Stimulated activated naive CD4-positive, alpha-beta T cell (primary cell): ENCODE measurements at places on chromosomes 2 and 18.

- DNase-seq, result no peak
Observed at GRCh38 chr2:231461516-231461971, 2.7 kb downstream of the NCL start.

GRCh38 chr2:148602885-148603561, 41.5 kb upstream of the EPC2 start:
- DNase-seq, result no peak

GRCh38 chr2:43127941-43128558, 98.4 kb downstream of the ZFP36L2 start:
- no peak for DNase-seq

DNA sequence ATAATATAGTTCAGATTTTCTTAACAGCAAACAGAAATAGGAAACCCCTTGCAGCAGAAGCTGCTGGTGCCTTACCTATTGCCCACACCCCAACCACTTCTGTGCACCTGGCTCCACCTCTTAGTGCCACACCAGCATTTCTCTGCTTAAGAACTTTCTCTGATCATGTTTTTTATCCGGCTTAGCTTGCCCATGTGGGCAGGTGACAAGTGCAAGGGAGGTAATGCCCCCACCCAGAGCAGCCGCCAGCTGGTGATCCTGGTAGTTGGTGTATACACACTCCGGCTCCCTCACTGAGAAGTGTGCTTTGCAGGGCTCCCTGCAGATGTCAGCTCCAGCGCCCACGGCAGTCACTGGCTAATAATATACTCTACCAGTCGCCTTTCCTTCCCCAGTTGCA, 126.3 kb downstream of the ALPK2 start:
- DNase-seq, result no peak

- no peak for DNase-seq
Observed at GRCh38 chr2:52931660-52932059, 835.9 kb upstream of the CHAC2 start.

DNA sequence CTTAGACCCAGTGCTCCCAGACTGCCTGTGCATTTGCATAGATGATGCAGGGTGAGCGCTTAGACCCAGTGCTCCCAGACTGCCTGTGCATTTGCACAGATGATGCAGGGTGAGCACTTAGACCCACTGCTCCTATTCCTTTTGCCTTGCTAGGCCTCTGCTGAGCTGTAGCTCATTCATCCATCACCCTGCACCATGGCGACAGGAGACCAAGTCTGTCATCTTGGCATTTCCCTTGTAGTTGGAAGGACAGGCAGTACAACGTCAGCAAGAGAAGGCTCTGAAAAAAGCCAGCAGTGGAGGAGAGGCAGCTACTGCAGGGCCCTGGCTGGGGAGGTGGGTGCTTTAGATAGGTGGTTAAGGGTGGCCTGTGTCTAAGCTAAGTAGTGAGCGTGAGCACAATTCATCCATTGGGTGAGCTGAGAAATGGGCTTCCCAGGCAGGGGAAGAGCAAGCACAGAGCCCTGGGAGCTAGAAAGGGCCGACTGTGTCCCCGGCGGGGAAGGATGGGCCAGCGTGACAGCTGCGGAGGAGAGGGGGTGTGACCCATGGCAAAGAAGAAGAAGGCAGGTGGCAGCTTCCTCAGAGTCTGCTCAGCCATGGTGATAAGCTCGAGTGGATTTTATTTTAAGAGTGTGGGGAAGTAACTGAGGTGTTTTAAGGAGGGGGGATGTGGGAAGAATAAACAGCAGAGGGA, 108.8 kb downstream of the LPIN1 start:
- DNase-seq, result no peak

DNA sequence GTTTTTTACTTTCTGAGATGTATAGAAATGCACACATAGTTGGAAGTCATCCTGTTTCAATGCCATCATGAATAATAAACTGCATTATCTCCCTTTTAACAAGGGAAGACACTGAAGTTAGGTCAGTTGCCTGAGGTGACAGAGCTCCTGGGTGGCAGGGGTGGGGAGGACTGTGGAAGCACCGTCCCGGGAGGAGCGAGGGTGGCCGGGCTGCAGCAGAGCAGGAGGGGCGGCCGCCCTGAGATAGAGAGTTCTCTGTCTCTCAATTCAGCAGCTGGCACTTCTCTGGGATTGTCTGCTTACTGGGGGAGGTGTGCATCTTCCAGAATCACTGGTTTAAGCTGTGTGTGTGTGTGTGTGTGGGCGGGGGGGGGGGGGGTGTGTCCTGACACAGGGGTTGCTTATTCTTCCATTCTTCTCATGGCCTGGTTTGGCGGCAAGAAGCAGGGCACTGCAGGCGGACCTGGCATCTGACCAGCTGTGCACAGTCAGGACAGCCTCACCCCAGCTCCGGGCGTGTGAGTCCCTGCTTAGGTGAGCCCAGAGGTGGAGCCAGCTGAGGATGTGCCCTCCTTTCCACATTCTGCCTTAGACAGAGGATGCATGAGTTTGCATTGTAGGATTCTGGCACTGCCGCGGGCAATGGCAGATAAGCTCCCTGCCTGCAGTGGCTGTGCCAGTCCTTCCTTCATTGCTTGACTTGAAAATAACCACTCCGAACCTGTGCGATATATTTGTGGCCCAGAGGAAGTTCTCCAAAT, 40.4 kb downstream of the VWA3B start:
- no peak for DNase-seq

- peak; percentile 7 for DNase-seq
Observed at GRCh38 chr18:3624935-3625741, 175.2 kb downstream of the TGIF1 start.

DNA sequence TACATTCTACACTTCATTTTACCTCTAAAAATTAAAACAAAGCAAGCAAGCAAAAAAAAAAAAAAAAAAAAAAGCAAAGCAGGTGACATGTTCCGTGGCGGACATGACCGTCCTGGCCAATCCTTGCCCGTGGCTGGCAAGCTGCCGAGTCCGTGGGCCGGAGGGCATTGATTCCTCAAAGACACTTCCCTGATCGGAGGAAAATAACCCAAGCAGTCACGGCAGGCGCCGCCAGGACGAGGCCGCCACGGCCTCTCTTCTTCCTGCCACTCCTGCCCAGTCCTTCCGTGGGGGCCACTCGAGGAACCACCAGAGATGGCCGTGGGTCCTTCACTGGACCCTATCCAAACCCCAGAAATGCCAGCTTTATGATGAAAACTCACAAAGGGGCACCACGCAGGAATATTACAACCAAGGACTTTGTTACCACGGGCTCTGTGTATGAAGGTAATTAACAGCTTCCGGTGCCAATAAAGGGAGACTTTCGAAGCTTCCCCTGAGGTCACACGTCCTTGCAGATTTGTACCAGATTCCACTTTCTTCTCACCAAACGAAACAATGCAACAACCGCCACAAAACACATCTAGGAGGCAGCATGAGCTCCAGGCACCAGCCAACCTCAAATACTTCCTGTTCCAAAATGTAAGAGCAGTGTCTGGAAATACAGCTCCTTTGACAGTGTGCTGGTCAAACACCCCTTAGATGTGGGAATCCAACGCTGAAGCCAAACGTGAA, 170.3 kb downstream of the HDAC4 start:
- DNase-seq, result peak; percentile 56

DNA sequence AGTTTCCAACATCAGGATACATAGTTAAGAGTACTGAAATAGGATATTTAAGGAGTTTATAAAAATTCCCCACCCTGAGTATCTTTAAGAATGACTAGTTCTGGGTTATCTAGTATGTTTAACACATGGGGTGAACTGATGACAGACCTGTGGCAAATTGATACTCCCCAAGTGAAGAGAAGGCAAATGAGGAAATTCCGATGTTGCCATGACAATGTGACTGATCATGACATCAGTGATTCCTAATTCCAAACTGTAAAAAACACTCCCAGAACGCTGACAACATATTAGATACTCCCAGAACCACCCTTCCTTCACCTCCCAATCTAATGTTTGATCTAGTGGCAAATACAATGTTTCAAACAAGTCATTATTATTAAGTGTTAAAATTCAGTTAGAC, 77.6 kb downstream of the RBMS1 start:
- DNase-seq, result no peak

GRCh38 chr18:63823516-63824219, 48.5 kb downstream of the SERPINB7 start:
- no peak for DNase-seq

- no peak for DNase-seq
Observed at GRCh38 chr2:232410238-232410900, 3.7 kb downstream of the ALPG start.

DNA sequence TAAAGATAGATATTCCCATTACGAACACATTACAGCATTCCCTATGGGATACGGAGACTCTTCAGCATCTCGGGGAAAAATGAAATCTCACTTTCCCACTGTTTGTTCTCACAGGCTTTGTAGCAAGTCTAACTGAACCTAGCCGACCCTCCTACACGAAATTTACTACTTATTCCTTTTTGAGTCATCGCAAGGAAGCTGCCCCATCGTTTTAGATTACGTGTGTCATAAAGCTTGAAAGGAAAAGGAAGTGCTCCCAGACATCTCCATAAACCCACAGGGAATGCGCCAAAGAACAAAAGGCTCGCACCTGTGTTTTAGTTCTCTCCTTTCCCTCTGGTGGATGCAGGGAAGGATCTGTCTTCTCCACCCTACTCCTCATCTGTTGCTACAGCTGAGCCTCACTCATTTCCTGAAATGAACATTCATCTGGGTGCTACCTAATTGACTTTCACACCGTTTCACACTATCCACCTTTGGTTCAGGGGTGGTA, 76.2 kb upstream of the STK39 start:
- no peak for DNase-seq

GRCh38 chr2:42359965-42360483, 993 bp downstream of the COX7A2L start:
- peak; percentile 32 for DNase-seq

GRCh38 chr2:885230-886071, 65.2 kb upstream of the SNTG2 start:
- DNase-seq, result no peak

- no peak for DNase-seq
Observed at GRCh38 chr2:203112342-203112741, 97.7 kb downstream of the NBEAL1 start.

- no peak for DNase-seq
Observed at GRCh38 chr2:29123617-29124349, 8.6 kb downstream of the CLIP4 start.

GRCh38 chr2:195763866-195764265, 106.8 kb downstream of the SLC39A10 start:
- DNase-seq, result no peak

DNA sequence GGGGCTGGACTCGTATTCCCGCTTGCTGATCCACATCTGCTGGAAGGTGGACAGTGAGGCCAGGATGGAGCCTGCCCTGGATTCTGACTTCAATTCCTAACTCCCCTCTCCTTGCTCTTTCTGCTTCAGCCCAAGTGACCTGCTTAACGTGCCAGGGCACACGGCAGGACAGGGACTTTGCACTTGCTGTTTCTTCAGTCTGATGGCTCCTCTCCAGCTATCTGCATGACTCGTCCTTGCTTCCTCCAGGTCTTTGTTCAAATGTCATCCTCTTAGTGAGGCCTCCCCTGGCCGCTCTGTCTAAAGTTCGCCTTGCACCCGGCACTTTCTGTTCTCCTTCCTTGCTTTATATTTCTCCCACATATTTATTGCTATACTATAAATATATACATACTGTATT, 357.6 kb downstream of the MTX2 start:
- no peak for DNase-seq

- DNase-seq, result no peak
Observed at GRCh38 chr2:3248754-3249475, 128.7 kb downstream of the EIPR1 start.

DNA sequence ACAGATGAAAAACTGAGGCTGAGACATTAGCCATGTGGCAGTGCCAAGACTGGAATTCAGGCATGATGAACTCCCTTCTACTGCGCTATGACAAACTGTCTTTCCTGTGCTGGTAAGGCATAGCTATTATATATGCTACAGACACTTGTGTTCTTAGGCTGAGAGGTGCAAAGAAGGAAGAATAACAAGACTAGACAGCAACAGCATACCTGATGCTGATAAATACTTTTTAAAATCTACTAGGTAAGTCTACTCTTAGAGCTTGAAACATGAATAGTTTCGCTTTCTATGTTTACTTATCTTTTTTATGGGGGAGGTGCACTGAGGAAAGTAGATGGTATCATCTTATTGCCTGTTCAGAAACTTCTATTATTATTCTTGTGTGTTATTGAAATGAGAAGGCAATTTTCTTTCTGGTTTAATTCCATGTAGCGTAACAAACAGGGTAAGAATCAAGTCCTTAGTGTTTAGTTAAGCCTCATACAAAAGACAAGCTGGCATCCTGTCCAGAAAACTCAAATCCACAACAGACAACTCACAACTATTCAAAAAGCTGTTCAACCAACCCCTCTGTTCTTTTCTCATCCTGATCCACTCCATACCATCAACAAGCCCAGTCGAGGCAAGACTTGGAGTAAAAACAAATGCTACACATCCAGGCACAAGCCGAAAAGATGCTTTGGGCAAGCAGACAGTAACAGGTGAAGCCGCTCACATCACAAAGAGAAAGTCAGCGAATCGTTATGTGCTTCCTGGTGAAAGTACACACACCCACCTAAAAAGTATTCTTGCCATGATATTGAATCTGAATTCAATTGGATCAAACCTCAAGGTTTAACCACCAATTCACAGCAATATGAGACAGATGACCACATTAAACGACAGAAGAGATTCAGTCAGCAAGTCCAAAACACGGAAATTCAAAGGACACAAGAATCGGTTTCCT, 1.5 kb downstream of the TTC32 start:
- DNase-seq, result peak; percentile 2

GRCh38 chr2:21939967-21940366, 816.2 kb downstream of the TDRD15 start:
- no peak for DNase-seq

DNA sequence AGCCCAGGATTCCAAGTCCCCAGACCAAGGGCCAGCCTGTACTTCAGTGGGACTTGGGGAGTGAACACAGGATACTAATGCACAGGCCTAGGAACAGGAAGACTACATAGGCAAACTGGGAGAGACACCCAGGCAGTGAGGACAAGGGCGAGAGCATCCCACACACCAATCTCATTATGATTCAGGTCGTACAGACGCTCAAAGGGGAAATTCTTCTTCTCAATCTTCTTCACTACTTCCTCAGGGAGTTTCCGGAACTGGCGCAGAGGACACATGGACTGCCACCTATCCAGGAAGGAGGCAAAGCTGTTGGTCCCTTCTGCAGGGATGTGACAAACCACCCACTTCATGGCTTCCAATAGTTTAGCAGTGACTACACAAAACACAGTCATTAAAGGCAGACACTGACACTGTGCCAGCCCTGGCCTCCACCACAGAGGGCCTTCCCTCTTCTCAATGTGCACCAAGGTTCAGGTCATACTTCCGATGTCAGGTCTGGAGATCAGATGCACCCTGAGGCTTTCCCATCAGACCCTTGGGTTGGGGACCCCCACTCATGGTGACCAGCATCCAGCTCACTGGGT, 18.0 kb downstream of the SNRNP200 start:
- no peak for DNase-seq

DNA sequence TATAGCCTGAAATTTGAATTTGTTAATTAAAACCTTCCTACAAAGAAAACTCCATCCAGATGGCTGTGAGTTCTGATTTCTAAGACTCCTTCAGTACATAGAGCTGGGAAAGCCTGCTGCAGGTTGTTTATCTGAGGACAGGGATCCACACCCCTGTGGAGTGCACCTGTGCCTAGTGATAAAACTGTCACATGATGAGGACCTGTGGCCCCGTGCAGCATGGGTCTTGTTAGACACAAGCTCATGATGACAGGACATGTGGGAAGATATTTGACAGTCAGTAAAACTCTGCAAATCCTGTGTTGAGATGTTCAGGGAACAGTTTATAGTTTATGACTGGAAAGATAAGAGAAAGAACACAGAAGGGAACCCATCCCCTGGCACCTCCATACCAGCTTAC, 133.2 kb upstream of the TMEM18 start:
- no peak for DNase-seq
